ENCODE measurements at places on chromosomes 6 and 20.

- DNase-seq: no peak
Measured at GRCh38 chr6:20948556-20948955, 414.3 kb downstream of the CDKAL1 start.

DNA sequence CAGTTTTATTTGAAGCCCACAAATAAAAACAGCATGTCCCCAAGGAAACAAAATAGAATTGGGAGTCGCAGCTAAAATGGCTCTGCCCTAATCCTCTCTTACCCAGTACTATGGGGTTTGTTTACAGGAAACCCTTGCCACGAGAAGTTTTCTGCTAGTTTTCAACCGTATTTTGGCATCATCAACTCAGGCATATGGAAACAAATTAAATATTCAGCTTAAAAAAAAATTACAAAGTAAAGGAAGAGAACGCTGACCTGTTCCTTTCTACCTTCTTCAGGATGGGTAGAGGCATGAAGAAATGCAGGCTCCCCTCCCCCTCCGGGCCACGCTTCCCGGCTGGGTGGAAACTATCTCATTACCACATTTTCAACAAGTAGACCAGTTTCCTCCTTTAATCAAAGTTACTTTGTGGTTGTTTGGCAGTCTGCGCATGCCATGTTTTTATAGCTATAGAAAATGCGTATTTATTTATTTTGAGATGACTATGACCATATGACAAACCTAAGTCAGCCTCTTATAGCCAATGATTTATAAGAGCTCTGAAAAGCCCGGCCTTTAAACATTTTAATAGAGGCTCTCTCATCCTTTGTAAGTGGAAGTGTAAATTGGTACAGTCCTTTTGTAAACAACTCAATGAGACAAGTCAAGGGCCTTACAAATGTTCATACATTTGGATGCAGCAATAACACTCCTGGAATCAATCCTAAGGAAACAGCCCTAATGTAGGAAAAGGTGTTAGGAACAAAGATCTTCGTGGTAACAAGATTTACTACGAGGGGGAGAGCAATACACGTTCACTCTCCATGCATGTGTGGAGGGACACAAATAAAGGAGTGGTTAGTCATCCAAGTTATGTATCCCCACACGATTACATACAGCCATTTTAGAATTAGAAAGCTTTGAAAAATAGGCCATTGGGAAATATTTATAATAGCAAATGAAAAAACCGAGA lies 16.1 kb upstream of the ZNF217 start:
- peak; percentile 72 for DNase-seq

GRCh38 chr20:36205026-36205425 lies 31.3 kb upstream of the AAR2 start:
- no peak for DNase-seq

DNA sequence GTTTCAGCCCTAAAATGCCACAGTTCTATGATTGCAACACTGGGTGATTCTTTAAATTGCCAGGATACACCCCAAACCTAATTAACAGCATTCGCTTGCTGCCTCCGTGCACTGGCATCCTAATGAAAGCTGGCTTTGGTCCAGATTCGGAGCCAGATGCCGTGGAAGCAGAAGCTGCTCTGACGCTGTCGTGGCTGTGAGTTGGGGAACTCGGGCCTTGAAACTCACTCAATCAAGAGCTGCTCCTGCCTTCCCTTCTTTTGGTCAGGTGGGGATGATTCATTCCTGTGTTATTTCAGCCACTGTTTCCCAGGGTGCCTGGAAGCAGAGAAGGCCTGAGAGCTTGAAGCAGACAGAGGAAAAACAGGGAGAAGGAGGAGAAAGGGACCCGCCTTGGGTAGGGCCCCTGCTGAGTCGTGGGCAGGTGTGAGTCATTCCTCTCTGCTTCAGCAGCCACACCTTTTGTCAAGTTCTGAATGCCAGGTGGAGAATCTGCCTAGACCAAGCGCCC lies 36.2 kb upstream of the DSP start:
- no peak for DNase-seq

- DNase-seq: no peak
Measured at GRCh38 chr20:46355778-46356177, 47.5 kb upstream of the CDH22 start.

- no peak for DNase-seq
Measured at GRCh38 chr6:25171301-25171700, 107.9 kb upstream of the CARMIL1 start.
